ENCODE measurements at places on chromosomes 13 and 19.
A peak's percentile ranks its signal among the peaks of the same experiment; 100 is the strongest.

- DNase-seq = no peak
Measured at GRCh38 chr19:29881386-29881785, 60.7 kb upstream of the URI1 start.

DNA sequence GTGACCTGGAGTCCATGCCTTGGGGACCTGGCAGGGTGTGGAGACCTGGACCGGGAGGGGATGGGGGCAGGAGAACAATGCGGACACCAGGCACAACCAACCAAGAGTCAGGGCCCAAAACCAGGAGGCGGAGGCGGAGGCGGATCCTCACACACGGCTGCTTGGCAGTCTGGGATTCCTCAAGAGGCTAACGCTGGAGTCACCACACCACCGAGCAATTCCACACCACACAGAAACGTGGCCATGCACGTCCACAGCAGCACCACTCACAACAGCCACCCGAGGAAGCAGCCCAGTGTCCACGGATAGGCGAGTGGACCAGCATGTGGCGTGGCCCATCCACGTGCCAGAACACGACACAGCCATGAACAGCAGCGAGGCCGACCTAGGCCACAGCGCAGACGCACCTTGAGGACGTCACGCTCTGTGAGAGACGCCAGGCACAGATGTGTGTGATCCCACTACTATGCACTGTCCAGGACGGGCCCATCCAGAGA lies 17.7 kb downstream of the SBNO2 start:
- DNase-seq = no peak

GRCh38 chr13:100637380-100637779 lies 37.2 kb downstream of the TMTC4 start:
- no peak for DNase-seq

DNA sequence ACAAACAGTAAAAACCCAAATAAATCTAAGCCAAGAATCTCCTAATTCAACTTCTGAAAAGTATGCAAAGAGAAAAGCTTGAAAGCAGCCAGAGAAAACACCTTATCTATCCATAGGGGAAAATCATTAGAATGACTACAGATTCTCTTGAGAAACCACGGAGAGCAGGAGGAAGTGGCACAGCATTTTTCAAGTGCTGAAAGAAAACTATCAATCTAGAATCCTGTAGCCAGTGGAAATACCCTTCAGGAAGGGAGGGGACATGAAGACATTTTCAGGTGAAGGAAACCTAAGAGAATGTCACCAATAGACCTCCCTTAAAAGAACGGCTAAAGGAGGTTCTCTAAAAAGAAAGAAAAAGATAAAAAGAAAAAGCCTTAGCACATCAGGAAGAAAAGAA lies 66.2 kb upstream of the XPO4 start:
- no peak for DNase-seq

DNA sequence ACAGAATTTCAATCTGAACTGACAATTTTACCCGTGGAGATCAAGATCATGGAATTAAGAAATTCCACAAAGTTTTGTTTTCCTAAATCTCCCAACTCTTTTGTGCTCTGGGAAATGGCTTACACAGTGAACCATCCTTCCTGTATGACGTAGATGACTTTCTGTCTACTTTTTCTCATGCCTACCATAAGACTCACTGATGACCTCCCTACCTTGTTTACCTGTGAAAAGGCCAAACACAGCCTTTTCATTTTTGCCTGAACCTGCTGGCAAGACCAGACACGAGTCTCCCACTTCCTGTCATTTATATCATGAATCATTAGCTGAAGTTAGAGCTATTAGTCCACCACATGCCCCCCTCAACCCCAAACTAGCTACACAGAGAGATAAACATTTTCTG lies 4.6 kb upstream of the KBTBD6 start:
- DNase-seq = peak; percentile 12

- no peak for DNase-seq
Measured at GRCh38 chr13:94656176-94656575, 54.5 kb downstream of the GPR180 start.

DNA sequence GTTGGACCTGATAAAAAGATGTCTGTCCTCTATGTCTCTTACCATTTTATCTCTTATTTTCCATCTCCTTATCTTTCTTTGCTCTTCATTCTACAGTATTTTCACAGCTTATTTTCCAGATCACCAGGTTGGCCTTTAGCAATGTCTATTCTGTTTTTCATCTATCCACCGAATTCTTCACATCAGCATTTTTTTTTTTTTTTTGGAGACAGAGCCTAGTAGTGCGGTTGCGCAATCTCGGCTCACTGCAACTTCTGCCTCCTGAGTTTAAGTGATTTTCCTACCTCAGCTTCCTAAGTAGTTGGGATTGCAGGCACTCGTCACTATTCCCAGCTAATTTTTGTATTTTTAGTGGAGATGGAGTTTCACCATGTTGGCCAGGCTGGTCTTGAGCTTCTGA lies 49.0 kb downstream of the DNAJC15 start:
- no peak for DNase-seq

DNA sequence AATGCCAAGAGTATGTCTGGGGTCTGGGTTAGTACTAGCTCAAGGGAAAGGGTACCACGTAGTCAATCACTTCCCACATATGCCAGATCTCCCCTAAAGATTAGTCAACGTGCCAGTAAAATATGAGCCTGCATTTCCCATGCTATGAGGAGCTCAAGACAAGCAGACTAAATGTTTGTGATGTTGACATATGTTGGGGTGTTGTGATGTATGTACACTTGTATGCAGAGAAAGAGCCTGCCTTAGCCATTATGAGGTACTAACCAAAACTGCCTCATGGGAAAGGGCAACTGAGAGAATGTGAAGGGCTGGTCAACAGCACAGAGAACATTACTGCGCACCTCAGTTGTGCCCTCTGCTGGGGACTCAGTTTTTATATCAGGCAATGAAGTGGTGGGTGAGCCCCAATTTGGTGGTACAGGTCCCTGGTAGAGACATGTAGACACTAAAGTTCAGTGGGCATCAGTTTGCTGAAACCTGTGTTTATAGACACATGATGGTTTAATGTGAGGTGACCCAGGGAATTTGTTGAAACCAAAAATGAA lies 287.0 kb downstream of the DCT start:
- DNase-seq = peak; percentile 20

DNA sequence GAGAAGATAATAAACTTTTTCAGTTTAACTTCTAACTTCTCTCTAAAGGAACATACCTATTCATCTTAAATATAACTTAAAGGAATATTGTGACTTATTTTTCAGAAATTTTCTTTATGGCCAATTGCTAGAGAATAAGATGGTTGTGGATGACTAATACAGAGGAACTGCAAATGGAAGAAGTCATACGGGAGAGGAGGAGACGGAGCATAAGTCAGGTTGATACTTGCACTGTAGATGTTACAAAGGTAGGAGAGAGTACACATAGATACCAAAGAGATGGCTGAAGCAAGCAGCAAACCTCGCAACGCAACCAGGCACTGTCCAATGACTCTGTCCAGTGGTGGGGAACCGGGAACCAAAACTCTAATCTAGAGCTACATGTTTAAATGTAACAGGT lies 963.4 kb downstream of the PCDH9 start:
- DNase-seq = no peak

- DNase-seq = no peak
Measured at GRCh38 chr13:110562036-110562597, 595 bp upstream of the RAB20 start.

- DNase-seq = no peak
Measured at GRCh38 chr13:46058268-46058667, 5.7 kb upstream of the ZC3H13 start.

GRCh38 chr13:65985612-65986011 lies 1244.5 kb downstream of the PCDH9 start:
- no peak for DNase-seq

DNA sequence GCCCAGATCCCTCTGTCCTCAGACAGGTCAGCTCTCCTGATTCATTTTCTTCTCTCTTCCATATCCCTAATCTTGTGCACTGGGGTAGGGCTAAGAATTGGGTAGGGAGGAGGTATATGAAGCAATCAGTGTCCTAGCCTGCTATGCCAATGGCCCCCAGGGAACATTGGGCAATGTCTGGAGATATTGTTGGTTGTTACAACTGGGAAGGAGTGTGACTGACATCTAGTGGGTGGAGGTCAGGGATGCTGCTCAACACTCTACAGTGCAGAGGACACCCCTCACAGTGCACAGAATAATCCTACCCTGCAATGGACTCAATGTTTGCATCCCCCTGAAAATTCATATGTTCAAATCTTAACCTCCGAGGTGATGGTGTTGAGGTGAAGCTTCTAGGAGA lies 57.5 kb downstream of the CPAMD8 start:
- DNase-seq = no peak

DNA sequence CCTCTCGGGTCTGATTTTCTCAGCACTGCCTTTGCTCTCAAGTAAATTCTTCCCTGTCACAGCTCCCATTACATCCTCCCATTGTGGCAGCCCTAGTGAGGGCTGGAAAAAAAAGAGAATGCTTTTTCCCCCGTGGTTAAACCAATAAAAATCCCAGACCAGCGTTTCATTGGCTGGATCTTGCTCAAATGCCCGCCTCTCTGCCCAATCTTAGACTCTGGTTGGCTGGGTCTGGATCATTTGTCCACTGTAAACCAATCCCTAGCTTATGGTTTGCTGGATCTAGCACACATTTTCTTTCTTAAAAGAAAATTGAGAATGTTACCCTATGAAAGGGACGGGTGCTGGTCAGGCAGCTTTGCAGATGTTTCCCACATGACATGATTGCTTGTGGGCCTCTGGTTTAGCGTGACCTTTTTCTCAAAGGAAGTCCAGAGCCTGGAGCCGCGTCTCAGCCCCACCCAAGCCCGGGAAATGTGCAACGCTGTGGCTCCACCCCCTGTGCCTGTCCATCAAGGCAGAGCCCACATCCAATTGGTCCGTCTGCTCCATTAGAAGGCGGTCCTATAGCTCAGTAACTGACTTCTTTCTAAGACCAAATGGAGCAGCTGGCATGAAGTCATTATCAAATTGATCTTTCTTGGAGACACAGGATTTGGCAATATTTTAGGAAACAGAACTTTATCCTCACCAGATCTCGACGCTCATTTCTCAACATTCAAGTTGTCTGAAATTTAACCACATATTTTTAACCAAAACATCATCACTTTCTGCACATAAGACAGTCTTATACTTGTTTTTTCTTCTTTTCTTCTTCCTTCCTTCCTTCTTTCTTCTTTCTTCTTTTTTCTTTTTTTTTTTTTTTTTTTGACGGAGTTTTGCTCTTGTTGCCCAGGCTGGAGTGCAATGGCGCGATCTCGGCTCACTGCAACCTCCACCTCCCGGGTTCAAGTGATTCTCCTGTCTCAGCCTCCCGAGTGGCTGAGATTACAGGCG lies 2.6 kb upstream of the MCEMP1 start:
- DNase-seq = no peak

DNA sequence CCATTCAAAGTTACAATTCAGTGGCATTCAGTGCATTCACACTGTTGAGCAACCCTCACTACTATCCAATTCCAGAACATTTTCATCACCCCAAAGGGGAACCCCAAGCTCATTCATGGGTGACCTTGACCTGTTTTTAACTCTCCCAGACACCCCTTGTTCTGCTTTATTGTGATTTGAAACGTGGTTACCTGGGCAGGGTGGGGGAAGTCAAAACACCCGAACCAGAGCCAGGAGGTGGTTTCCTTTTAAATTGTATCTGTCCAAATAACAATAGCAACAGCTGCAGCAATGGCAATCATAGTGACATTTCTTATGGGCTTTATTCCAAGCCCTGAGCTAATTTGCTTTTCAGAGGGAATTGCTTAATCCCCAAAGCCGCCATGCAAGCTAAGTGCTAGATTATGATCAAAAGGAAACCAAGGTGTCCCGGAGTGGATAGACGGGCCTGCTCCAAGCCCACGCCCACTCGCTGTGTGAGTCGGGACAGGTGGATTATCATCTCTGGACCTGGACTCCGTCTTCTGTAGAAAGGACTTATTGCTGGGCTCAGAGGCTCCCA lies 6.1 kb downstream of the PTGIR start:
- peak; percentile 14 for DNase-seq

- DNase-seq = no peak
Measured at GRCh38 chr19:13154241-13154778, 4.1 kb downstream of the IER2 start.

DNA sequence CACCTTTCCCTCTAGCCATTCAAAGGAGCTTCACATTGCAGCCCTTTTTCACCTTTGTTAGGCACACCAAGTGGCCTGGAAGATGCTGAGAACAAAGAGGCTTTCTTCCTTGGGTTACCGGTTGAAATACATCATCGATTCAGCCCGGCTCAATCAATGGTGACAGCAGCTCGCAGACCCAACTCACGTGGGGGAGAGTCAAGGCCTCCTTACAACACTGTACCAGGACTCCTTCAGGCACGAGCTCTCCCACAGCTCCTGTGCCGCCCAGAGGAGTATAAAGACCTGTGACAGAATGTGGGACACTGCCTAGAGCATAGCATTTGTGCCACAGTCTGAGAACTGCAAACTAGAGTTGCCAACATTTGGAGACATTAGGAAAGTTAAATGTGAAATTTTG lies 3.9 kb upstream of the LRRC63 start:
- no peak for DNase-seq

- DNase-seq = peak; percentile 72
Measured at GRCh38 chr19:13022859-13023636, 27.8 kb downstream of the NFIX start.

DNA sequence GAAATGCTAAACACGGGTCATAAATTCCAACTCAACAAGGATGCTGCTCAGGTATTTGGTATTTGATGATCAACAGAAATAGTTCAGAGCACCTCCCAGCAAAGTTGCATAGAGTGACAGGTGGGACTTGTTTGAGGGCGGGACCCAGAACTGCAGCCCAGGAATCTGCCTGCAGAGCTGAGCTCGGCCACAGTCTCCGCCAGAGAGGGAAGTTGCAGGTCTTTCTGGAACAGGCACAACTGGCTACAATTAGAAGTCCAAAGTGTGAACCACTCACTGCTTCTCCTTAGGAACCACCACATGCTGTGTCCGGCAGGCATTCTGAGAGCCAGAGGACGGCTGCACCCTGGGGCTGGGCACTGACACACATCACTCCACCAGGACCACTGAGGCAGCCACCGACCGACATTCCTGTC lies 1.1 kb downstream of the SLC15A1 start:
- DNase-seq = no peak

- no peak for DNase-seq
Measured at GRCh38 chr13:91362908-91363307, 15.4 kb downstream of the MIR17HG start.

DNA sequence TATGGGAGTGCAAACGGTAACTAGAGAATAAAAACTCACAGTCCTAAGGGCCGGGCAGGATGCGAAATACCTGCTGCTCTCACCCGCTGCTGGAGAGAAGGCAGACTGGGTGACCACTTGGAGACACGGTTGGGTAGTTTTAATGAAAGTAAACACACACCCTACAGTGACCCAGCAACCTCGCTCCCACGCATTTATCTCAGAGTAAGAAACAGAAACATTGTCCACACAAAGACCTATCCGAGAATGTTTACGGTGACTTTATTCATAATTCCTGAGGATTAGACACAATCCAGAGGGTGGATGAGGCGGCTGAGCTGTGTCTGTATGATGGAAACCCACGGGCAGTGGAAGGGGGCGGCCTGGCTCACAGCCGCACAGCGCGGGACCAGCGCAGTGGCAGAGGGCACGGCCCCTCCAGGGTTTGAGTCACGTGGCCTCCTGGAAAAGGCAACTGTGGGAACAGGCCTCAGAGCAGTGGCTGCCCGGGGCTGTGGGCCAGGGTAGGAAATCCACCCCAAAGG lies 73.5 kb upstream of the C13orf46 start:
- DNase-seq = no peak

GRCh38 chr13:40352802-40353562 lies 313.5 kb downstream of the FOXO1 start:
- no peak for DNase-seq

All from DMS153 (cell line).